Bone marrow (tissue), 2 donors: ENCODE measurements at places on chromosomes 1 and 21.

GRCh38 chr1:40652979-40653378 lies 12.5 kb downstream of the RIMS3 start:
- DNase-seq, result no peak

GRCh38 chr1:17117451-17118265 lies 1.6 kb downstream of the PADI2 start:
- DNase-seq, result no peak

GRCh38 chr1:13492711-13493110 lies 21.1 kb downstream of the LRRC38 start:
- DNase-seq, result no peak

DNA sequence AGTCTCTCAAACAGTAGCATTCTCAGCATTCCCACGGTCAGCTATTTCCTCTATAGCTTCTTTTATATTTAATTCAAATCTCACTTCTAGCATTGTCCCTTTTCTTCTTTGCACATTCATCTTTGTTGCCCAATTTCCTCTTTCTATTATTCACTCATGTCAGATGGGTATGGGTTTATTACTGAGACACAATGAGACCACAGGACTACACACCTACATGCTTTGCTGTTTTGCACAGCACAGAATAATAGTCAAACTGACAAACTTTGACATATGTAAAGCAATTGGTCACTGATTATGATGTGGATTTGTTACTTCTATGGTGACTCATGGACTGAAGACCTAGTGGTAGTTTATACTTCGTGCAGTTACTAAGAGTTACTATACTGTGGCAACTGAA lies 5.8 kb upstream of the CD1C start:
- DNase-seq, result no peak

DNA sequence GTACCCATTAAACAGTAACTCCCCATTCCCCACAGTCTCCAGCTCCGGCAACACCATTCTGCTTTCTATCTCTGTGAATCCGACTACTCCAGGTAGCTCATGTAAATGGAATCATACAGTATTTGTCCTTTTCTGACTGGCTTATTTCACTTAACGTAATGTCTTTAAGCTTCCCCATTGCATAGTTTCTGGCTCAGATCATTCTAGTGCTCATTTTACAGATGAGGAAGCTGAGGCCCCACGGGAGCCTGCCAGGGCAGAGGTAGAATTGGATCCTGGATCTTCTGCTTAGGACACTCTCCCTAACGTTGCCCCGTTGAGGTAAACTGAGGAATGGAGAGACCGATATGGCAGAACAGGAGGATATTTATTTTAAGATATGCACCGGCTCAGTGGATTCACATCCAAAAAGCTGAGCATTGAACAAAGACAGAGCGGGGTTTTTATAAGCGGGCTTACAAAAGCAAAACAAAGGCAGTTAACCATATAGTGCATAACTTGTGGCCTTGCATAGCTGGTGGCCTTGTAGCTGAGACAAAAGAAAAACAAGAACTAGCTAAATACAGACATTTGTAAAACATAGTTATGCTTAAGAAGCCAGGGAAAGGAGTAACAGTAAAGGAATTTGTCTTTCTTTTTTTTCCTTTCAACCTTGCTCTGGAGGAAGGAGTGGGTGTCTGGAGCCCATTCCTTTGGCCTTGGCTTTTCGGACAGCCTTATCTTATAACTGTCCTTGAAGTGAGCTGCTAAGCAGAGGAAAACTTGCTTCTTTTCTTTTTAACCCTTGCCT lies 15.3 kb upstream of the KLHDC8A start:
- no peak for DNase-seq

DNA sequence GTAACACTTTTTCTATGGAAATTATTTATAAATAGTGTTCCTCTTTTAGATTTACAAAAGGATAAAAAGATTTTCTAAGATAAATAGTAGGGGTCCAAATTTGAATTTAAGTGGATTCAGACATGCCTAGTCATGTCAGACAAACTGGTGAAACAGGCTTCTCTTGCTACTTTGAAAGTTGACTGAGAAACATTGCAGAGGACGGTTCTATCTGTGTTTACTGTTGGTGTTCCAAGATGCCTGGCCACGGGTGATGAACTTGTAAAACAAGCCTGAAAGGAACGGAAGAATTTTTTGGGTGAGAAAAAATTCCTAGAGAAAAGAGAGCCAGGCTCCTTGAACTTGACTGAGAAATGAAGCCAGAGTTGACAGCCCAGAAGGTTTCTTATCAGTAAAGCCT lies 2.2 kb downstream of the KRTAP19-1 start:
- DNase-seq, result no peak

- no peak for DNase-seq
Observed at GRCh38 chr1:149936992-149937705, 470 bp upstream of the MTMR11 start.

- DNase-seq, result no peak
Observed at GRCh38 chr21:16215193-16215592, 485.4 kb downstream of the USP25 start.

DNA sequence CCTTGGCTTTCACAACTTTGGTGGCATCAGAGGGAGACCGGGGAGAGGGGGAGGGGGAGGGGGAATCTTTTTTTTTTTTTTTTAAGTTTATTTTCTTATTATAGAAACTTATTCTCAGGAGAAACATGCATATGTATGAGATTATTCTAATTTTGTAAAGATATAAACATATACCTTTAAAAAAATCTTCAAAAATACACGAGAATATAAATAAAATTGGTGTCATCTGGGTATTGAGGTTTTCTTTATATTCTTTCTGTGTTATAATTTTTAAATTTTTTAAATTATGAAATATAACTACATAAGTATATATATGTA lies 18.9 kb upstream of the SNRPE start:
- DNase-seq, result no peak

DNA sequence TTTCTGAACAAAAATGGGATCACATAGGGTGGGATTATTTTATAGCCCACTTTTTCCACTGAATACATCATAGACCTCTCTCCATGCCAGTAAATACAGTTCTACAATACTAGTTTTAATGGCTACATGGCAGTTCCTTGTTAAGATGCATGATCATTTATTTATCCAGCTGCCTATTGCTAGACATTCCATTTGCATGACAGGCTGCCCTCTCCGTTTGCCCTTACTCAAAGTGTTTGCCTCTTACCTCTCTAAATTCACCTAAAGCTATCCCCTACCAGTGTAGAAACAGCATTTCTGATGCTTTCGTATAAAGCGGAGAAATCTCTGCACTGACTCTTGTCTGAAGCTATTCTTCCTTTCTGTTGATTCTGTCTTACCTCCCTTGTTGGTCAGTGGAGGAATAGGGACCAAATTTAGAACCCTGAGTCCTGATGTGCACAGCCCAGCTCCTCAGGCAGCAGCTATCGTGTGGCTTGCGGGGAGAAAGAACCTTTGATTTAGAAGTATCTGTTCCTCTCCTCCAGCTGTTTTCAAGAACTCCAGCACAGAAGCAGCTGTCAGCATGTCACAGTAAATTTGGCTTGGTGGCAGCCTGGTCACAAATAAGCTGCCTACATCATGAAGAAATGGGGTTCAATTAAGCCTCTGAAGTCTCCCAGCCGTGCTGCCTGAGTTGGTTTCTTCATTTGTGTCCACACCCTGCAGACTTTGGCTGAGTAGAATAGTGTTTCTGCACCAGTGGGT lies 337.3 kb downstream of the PRDM2 start:
- DNase-seq, result no peak

DNA sequence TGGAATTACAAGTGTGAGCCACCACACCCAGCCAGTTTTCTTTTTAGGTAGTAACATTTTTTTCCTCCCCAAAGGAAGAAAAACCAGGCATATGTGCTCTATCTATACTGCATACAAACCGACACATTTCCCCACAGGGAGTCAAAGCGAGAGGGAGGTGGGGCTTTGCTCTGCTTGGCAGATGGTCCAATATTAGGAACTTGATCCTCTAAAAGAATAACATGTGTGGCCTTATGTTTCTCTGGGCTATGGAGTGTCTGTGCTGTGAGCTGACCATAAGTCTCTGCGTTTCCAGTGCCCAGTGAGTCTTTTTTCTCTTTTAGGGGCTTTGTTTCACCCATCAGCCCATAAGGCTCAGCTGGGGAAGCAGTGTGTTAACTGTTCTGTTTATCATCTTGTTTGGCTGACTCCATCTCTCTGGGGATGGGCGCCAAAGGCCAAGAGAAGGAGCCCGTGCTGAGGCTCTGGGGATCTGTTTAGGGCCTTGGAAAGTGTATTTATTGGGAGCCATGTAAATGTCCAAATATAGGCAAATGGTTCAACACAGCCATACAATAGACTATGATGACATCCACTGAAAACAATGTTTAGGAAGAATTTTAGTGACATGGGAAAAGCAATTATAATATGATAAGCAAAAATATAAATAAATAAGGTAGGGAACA lies 20.2 kb downstream of the LMOD1 start:
- DNase-seq, result no peak

DNA sequence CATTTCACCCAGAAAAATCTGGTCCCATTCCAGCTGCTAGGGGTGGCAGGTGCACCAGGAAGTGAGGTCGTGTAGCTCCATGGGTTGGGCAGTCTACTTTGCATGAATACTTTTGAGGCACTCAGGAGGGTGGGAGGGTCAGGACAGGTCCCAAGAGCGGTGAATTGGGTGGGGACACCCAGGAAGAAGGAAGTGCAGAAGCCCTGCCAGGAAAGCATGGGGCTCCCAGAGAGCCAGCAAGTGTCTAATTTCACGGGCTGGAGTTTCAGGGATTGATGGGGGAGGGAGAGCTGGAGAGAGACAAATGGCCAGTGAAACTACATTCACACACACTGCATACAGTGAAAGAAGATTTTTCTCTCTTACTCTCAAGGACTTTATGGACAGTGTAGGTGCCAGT lies 137.8 kb downstream of the GALNT2 start:
- no peak for DNase-seq

GRCh38 chr1:155301342-155301841 lies at the start of gene PKLR:
Gene PKLR, minus strand, starts transcription at chr1:155301438. Its CDS starts 43 bp downstream, at chr1:155301395.
- DNase-seq, result no peak

DNA sequence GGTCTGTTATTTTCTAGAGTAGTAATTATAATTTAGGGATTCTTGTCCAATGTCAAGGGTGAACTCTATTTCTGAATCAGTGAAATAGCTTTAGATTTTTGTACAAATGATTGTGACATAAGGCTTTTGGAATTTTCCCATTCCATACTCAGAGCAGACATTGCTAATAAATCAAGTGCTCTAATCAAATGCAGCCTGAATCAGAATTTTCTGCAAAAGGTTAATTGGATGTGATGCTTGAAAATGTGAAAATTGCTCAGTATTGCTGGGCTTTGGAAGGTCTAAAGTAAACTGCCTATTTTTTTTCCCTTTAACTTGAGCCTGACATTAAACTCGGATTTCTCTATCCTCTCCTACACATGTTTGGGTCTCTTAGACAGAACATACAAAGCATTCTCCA lies 23.2 kb downstream of the SGIP1 start:
- DNase-seq, result no peak

DNA sequence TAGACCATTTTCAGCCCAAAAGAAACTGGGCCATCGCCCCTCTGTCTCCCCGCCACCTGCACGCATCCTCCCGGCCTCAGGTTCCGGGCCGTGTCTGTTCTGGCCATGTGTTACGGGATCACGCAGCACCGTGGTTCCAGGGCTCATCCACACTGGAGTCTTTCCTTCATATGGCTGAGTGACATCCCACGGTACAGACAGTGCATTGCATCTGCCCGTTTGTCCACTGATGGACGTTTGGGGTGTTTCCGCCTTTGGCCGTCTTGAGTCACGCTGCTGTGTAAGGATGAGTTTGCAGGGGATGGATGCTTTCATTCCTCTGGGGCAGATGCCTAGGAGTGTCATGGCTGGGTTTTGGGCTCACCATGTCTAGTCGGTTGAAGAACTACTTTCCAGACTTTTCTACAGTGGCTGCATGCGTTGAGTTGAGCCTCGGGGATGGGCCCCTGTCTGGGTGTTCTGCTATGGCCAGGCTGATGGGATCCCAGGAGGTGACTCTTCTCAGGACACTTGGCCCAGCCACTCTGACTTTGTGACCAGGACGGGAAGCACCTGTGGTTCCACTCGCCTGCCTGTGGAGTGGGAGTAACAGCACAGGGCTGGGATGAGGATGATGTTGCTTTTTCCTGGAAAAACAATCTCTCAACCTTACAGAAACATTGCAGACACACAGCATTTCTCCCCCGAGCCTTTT lies 16.8 kb downstream of the RRP1 start:
- no peak for DNase-seq

DNA sequence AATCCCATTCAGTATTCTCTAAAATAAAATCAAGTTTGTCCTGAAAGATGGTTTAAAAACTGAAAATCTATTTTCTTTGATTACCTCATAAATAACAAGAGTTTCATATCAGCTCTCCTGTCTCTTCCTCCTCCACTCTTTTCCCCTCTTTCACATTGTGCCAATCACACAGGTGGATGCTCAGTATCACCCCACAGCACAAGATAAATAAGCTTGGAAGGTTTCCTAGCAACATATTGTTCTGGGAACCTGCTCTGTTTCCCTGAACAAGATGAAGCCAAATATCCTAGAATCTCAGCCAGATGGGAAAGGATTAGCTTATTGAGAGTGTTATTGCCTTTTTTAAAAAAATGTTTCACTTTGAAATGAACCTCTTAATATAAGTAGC lies 45.7 kb upstream of the CACYBP start:
- DNase-seq, result no peak

- no peak for DNase-seq
Observed at GRCh38 chr21:42582787-42583476, 69.3 kb downstream of the SLC37A1 start.
